ENCODE measurements at places on chromosomes 16 and 17. TPM values are rescaled to one million over a fixed set of nuclear protein-coding genes. Genes with fewer than 3 reads are reported as not detected.

Gene TBC1D28
- total RNA-seq = not detected

Gene NPIPA5
- total RNA-seq = 5.4 TPM

Gene KRT31
- total RNA-seq = not detected

Gene TMEM114
- not detected for total RNA-seq

Gene PYCARD
- total RNA-seq = 37.8 TPM

Gene CES4A
- 2.0 TPM for total RNA-seq

Gene ASPHD1
- 23.7 TPM for total RNA-seq

Gene ABCA9
- not detected for total RNA-seq

Gene ODF4
- total RNA-seq = not detected

Gene PRCD
- total RNA-seq = not detected

Gene RPGRIP1L
- 9.7 TPM for total RNA-seq

Gene NPIPB9
- total RNA-seq = 1.6 TPM

Gene SLC13A2
- total RNA-seq = 0.16 TPM

Gene MYH13
- not detected for total RNA-seq

Gene FOXN1
- not detected for total RNA-seq

Gene HCFC1R1
- total RNA-seq = 176 TPM

Gene ATP2A3
- total RNA-seq = 4.9 TPM

Gene ACSM3
- total RNA-seq = 4.2 TPM

Gene G6PC1
- not detected for total RNA-seq
